ENCODE measurements at places on chromosomes 7 and 10.

DNA sequence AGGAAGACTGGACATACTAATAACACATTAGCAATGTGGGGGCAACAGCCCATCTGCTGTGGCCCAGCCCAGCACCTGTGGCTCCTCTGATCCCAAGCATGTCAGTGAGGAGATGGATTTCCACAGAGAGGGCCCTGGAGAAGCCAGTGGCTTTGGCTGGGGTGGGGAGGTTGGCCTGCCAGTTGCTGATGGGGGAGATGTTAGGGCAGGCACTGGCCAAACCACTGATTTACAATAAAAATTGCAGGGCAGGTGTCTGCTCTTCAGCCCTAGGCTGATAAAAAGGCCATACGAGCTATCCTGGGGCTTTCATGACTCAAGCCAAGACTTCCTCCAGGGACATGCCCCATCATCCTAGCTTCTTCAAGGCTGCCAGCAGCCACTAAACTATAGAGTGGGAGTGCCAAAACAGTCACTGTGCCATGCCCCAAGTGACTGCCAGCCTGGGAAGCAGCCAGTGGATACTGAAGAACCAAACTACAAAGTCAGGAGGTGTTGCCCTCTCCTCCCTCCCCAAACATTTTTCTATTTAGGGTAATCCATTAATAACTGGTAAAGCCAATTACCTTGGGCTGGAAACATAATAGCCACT lies 37.8 kb downstream of the DPCD start:
- no peak for DNase-seq

DNA sequence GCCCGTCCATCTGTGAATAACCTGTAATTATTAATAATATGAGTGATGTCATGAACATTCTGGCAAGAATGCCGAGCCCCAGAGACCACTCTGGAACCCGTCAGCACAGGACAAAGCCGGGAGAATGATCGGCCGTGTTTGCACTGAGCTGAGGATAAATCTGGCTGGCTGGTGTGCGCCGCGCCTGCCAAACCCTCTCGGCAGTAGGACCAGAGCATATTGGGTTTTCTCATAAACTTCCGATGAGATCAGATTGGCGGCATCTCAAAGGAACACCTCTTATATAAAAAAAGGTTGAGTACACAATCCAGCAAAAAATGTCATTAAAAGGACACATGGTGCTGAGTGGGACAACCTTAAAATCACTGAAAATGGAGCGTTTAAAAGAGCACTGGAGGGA lies 296.0 kb upstream of the MKI67 start:
- no peak for DNase-seq

DNA sequence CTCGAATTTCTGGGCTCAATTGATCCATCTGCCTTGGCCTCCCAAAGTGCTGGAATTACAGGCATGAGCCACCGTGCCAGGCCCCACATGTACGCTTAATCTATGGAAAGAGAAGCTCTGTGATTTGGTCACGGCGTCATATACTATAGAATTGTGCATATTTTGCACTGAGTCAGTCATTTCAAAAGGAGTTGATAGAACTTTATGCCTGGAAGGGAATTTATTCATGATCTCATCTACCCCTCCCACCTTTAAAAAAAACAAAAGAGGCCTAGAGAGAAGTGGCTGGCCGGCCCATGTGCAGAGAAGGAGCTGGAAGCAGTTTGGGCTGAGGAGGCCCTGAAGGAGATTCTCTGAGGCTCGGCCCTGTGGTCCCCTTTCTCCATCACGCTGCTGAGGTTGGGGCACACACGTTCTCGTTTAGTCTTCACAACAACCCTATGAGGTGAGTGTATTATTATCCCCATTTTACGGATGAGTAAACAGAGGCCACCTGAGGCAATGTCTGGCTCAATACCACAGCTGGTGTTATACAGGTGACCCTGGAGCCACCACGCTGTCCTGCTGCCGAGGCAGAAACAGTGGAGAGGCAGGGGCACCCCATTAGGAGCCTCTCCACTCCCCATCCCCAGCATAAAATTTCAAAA lies 47.2 kb upstream of the ZRANB1 start:
- DNase-seq: no peak

DNA sequence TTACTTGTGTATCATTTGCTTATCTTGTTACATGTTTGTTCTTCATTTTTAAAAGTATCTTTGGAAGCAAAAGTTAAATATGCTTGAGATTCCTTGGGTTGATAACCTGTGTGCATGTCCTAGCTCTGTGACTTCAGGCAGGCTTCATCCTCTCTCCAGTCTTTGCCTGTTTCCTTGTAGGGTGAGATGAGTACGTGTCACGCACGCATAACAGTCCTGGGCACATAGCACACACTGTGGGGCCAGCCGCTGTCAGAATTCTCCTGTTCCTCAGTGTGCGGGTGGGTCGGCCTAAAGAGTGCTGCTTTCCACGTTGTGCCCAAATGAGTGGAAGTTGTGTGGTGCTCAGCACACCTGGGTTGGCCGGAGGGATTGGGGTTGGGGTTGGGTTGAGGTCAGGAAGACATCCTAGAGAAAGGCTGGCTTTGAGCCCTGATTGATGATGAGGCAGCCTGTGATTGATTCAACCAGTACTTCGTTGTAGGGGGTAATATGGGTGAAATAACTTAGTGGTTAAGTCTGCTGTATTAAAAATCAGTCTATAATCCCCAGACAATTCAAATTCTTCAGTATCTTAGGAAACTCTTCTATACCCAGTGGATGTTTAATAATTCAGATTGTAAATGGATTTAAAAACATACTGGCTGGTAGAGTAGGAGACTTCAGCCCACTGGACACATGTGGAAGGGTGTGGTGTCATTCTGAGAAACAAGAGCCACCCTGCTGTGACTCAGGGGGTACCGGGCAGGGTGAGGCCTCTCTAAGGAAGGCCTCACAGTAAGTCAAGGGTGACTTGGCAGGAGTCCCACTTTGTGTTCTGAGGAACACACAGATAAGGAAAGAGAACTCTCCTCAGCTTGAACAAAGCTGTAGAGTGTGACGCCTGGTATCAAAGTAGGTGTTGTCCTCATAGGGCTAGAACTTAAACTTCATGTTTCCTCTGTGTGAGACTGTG lies 54.8 kb downstream of the DAGLB start:
- no peak for DNase-seq

DNA sequence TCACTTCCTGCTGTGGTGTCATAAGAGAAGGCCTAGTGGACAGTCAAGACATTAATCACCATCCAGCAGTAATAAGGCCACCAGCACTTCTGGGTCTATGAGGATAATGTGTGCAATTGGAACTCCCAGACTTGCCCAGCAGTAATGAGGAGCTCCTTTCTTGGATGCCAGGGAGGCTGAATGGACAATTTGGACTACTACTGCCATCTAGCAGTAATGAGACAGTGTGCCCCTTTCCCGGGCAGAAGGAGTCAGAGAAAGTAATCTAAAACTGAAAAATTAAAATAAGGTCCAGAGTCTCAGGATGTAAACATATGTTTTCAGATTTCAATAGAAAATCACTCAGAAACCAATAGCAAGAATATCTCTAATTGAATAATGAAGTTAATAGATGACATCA lies 400.4 kb downstream of the CDC14C start:
- no peak for DNase-seq

GRCh38 chr10:79299397-79300241 lies 47.6 kb upstream of the PPIF start:
- no peak for DNase-seq

DNA sequence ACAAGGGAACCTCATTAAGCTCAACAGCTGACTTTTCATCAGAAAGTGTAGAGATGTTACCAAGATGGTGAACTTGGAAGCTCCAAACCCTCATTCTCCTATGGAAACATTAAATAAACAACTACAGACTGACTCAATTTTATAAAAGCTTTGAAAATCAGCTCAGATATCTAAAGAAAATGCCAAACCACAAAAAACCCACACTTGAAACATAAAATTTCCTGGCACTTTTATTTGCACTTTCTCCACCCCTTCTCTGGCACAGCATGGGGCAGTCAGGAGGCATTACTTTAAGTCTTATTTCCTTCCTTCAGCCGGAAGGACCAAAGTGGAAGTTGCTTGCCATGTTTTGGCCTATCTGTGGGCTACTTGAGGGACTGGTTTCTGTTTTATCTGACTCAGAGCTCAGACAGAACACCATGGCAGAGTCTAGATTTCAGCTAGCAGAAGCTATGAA lies 114.7 kb downstream of the ODAD2 start:
- no peak for DNase-seq

- DNase-seq: no peak
Measured at GRCh38 chr10:129541200-129541599, 74.2 kb downstream of the MGMT start.

GRCh38 chr10:43846187-43846680 lies 197.6 kb upstream of the ZNF32 start:
- DNase-seq: no peak

DNA sequence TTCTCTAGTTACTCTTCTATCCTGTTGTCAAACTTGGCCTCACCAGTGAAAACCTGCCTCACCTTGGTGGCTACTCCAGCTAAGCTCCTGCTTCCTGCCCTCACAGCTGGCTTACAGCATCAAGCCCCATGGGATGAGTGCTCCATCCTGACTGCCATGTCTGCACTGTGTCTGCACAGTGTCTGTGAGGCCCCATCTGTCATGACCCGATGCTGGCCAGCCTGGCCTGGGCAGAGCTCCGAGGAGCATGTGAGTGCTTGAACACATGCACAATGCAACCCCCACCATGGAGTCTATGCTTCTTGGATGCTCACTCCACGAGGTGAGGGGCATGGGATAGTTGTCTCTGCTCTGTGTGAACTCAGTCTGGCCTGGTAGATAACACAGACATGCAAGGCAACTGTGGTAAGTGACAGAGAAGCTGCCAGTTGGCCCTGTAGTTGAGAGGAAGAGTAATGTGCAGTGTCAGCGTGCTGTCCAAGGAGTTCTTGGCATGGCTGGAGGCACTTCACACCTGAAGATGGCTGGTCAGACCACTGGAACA lies 207.1 kb upstream of the ZNF32 start:
- no peak for DNase-seq

DNA sequence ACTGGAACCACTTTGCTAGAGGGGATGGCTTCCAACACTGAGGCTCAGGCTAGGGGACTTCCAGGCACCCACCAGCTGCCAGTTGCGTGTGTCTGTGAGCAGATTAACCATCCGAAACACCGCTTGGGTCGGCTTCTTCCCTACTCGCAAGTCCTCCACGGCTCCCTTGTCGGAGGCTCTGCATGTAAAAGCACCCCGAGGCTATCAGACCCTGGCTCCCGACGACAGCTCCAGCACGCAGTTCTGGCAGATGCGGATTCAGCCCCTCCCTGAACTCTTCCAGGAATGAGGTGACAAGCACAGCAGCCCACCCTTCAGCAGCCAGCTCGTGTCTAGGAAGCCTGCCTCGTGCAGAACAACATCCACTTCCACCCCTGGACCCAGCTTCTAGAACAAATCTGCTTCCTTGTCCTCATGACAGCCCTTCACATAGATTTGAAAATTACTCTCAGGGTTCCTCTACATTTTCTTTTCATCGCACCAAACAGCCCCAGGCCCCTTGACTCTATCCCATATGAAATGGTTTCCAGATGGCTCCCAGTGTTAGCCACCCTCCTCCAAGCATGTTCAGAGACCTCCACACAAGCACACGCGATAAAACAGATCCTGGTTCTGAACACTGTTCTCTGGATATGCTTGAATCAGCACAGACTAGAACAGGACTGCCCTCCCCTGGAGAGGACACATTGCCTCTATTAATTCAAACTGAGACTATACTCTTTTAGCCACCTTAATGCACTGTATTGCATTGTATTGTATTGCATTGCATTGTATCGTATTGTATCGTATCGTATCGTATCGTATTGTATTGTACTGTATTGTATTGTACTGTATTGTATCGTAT lies 44.6 kb downstream of the SLIT1 start:
- DNase-seq: no peak

- no peak for DNase-seq
Measured at GRCh38 chr10:116712519-116712918, 29.8 kb downstream of the HSPA12A start.

GRCh38 chr7:148537435-148537834 lies 53.1 kb upstream of the C7orf33 start:
- no peak for DNase-seq

DNA sequence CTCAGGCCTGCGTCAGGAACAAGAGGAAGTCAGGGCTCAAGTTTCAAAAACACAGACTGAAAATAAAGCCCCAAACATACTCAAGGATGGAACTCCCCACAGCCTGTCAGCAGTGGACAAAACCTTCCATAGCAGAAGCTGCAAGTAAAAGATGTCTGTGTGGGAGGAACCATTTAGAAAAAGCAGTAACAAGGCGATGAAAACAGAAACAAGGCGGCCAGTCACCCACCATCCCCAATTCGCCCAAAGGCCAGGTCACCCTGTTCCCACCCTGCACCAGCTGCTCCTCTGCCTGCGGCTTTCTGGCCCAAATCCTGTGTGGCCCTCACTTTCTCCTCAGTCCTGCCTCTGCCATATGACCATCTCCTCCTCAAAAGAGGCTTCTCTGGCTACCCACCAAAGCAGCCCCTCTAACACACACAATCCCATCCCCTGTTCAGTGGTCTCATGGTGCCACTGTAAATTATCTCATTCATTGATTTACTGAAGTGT lies 27.8 kb downstream of the KCNMA1 start:
- DNase-seq: no peak

- DNase-seq: no peak
Measured at GRCh38 chr10:124211921-124212320, 118.5 kb upstream of the CHST15 start.

GRCh38 chr7:147081117-147081516 lies 964.5 kb downstream of the CNTNAP2 start:
- DNase-seq: no peak

DNA sequence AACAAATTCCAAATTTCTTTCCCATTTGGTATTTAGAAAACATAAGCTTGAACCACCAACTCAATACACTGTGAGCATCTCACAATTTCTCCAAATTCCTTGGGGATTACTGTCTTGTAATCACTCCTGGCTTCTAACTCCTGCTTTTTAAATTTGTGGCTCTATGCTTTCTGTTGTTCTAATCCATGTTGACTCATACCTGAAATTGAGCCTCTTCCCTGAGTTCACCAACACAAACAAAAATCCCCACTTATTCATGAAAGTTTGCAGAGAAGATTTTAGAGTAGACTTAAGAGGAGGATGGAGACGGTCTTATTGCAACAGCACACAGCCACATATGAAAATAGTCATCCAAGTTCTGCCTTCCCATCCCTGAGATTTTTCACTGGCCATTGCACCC lies 252.5 kb downstream of the PTEN start:
- no peak for DNase-seq
